Bone marrow (tissue), 2 donors: ENCODE measurements at places on chromosomes 7 and 10.

- no peak for DNase-seq
Observed at GRCh38 chr7:27123007-27123476, 7.5 kb downstream of the HOXA4 start.

DNA sequence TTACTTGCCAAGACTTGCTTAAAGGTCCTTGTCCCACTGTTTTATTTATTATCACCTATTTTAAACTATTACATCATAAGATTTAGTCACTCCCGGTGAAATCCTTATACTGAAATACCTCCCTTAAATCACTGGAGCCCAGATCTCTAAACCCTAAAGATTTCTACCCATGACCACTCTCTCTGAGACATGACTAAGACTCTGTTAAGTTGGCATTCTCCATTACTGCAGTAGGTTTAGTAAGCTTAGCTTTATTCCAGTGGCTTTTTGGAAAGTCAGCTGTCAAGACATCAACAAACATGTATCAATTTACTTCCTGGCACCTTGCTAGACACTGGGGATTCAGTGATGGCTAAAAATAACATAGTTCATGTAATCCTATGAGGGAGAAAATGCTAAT is 874.2 kb downstream of the KCNMA1 start:
- no peak for DNase-seq

DNA sequence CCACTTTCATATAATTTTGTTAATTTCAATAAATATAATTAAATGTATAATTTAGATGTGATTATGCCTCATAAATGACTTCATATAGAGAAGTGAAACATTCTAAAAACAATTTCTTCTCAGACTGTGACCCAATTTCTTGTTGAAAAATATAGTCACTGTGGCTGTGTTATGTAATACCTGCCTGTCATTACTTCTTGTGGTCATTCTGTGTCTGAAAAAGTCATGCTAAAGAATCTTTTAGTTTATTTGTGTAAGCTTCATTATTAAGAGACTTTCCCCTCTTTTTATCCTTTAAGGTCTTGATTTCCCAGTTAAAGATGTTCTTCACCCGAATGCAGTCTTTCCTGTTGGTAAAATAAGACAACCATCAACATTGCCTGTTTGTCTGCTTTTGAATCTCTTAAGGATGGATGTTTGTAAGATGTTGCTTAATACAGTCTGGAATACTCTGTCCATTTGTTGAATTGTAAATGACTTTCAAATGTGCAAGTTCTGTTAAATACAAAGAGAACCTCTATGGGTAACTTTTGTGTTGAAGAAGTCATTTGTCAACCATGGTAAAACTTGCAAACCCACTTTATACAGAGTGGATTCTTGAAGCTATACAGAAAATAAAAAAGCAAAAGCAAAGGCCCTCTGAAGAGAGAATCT is 16.0 kb downstream of the KAT6B start:
- DNase-seq = no peak

- no peak for DNase-seq
Observed at GRCh38 chr10:8085251-8085650, 30.8 kb downstream of the GATA3 start.

GRCh38 chr10:97763411-97763810 is 8.4 kb downstream of the SFRP5 start:
- no peak for DNase-seq

- no peak for DNase-seq
Observed at GRCh38 chr7:30595436-30596013, 847 bp downstream of the GARS1 start.

DNA sequence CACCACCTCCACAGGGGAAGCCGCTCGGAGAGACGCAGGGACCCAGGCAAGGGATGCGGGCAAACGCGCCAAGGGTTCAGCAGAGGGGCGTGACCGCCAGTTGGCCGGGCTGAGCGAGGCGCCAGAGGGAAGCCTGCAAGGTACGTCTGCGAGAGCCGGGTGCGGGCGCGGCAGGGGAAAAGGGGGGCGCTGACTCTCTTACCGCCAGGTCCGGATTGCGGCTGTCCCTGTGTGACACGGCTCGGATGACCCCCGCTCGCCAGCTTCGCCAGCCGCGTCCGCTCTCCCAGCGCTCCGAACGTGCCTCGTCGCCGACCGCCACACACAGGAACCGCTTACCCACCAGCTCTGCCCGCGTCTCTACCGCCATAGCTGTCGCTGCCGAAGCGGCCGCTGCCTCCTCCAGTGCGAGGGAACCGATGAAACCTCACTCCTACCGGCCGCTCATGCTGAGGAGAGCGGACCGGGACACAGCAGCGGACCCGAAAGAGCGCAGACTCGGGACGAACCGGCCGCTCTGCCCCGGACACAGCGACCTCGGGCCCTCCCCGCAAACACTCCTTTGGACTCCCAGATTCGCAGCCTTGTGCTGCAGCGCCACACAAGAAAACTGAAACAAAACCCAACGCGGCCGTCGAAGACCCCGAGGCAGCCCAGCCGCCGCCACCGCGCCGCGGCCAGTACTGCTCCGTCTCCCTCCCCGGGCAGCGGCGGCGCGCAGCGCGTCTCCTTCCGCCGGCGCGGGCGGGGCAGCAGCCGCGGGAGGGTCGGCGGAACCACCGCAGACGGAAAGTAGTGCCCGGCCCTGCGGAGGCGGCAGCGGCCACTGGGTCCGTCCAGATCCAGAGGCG is at the start of gene JMJD1C:
JMJD1C (minus strand) TSS at position 685 of the 851 bp plus-strand sequence; CDS start at position 370, 315 bp downstream.
- peak; percentile 56 for DNase-seq

DNA sequence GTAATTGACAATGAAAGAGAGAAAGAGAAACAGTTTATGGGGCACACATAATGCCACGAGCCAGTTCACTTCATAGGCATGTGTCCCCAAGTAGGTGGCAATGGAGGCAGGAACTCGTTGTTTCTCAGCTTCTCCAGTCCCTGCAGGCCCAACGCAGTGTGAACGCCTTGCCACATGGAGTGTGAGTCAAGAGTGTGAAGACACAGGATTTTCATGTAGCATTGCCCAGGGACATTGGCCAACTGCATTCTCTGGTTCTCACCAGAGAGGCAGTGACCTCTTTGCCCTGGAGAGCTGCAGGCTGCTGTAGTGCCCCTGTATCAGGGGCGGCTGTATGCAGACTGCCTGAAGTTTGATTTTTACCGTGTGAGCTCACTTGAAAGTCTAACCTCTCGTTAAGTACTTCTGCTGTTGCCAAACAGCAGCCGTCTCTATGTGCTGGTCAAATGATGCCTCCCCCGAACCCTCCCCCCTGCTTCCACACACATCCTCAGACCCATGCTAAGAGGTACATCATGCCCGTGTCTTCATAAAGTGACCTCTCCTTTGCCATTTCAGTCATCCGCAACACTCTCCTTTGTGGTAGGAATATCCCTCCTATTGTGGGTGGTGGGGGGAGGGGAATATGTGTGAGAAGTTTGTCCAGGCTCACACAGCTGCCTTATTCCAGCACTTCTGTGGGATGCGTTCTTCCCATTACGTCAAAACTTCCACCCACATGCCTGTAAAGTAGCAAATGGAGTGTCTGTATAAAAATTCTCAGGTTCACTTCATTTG is 12.7 kb downstream of the LRRC18 start:
- no peak for DNase-seq

DNA sequence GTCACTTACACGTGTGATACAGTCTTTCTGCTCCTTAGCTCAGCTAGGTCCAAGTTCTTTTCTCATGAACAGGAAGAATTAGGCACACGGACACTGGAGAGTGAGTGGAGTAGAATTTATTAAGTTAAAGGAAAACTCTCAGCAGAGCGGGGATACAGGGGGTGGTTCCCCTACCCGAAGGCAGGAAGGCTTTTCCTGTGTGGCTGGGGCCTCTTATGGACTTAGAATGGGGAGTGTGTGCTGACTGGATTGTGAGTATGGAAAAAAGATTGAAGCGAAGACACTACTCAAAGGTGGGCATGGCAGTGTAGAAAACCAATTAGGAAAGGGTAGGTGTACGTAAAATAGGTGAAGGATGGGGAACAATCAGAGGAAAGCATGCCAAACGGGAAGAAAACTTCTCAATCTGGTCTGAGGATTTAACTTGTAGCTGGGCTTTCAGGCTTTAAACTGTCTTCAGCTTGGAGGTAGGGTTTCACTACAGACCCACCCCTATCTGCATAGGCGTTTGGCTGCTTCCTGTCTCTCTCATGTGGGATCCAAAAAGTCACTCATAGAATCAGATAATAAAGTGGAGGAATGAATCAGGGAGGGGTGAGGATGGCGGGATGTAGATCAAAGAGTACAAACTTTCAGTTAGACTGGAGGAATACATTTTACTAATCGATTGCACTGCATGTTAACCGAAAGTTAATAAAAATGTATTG is 104.2 kb downstream of the ANKRD7 start:
- DNase-seq = no peak

DNA sequence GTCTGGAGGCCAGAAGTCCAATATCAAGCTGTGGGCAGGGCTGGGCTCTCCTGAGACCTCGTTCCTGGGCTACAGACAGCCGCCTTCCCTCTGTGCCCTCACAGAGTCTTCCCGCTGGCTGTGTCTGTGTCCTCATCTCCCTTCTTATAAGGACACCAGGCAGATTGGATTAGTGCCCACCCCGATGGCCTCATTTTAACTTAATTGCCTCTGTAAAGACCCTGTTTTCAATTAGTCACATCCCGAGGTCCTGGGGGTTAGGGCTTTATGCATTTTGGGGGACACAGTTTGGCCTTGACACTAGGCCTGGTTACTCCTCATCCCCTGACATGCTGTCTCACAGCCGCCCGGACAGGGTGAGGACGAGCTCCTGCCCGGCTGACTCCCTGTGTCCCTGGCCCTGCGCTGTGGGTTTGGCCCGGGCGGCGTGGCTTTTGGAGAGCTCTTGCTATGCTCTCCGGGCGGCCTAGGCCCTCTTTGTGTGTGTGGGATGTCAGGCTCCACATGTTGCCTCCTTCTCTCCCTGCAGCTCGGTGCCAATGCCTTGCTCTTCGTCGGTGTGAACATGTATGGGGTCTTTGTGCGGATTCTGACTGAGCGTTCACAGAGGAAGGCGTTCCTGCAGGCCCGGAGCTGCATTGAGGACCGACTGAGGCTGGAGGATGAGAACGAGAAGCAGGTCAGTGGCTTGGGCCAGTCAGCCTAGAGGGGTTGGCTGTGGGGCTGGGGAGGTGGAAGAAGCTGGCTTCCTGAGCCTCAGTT is 18.2 kb downstream of the ADCY1 start:
- no peak for DNase-seq

DNA sequence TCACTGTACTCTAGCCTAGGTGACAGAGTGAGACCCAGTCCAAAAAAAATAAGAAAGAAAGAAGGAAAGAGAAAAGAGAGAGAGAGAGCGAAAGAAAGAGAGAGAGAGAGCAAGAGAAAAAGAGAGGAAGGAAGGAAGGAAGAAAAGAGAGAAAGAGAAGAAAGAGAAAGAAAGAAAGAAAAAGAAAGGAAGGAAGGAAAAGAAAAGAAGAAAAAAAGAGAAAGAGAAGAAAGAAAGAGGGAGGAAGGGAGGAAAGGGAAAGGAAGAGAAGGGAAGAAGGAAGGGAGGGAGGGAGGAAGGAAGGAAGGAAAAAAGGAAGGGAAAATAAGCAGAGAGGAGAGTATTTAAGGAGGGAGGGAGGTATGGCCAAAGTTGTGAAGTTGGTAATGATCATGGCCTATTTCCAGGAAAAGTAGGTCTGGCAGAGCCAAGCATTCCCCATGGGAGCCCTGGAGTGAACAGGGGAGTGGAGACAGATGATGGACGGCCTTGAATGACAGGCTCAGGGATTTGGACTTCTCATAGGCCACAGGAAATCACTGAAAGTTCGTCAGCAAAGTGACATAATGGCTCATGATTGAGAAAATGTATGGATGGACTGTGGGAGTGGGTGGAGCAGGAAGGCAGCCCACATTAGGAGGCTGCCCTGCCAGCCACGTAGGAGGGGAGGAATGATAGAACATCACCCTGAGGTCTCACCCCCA is 44.8 kb upstream of the CUX1 start:
- DNase-seq = no peak

DNA sequence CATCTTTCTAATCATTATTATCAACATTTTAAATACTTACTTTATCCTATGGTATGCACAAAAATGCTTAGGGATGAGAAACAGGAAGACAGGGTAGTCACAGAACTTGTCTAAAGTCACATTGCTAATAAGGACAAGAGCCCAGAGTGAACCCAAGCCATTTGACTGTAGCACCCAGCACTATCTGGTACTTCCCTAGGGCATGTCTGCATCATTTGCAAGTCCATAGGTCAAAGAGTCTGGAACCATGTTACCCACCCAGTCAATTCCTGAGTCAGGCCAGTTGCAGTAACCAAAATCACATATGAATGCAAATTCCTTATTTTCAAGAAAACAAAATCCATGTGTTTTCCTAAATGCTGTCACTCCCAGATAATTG is 19.1 kb downstream of the ASAH2 start:
- no peak for DNase-seq

DNA sequence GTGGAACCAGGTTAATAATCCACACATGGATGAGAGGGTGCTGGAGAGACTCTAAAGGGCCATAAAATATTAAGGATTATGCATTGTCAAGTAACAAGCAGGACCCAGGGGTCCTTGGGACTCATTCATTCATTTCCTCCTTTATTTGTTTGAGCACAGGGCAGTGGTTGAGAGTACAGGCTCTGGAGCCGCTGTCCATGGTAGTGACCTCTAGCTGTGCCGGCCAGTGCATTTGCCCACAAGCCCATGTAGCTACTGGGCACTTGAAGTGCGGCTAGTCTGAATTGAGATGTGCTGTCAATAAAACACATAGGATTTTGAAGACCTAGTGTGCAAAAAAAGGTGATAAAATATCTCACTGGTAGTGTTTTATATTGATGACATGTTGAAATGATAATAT is 137.6 kb downstream of the C10orf105 start:
- DNase-seq = no peak

GRCh38 chr7:37368540-37368939 is 80.1 kb downstream of the ELMO1 start:
- no peak for DNase-seq

DNA sequence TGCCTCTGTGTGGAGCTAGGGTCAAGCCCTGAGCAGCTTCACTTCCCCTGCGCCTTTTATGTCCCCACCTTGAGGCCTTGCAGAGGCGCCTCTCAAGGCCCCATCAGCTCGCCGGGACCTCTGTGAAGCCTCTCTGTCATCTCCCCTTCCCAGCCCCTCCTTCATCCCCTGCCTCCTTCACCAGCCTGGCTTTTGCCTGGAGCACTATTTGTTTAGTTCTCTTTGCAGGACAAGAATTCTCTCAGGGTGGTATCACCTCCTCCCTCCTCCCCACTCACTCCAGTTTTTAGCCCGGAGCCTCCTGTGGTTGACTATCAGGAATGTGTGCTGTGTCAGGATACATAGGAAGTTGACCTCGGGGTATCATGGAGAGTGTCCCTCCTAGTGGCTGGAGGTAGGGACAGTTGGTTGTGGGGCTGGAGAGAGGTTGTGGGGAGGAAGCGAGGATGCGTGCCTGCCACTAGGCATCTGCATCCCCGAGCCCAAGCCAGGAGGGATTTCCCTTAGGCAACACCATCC is 89.8 kb upstream of the ANLN start:
- DNase-seq = no peak

GRCh38 chr10:7255517-7255916 is 155.3 kb downstream of the SFMBT2 start:
- no peak for DNase-seq

DNA sequence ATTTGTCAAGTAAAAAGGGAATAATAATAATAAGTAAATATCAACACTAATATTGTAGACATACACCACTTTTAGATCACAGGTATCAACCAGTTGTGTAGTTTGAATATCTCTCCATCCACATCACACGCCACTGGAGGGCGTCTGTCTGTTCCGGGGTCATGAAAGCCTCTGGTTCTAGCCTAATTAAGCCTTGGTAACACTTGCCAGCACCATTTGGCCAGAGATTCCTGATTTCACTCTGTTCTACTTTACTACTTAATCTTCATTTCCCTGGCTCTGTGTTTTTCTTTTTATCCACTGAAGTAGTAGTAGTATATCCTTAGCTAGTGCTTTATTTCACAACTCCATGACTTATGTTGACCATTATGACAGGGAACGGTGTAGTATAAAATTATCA is 285.6 kb upstream of the POM121L12 start:
- DNase-seq = no peak
